Stimulated activated CD8-positive, alpha-beta memory T cell treated with anti-CD3 and anti-CD28 coated beads, Interleukin-4, amount 100 ng/mL, for 4 hours (primary cell): ENCODE measurements at places on chromosomes 12 and 14.

DNA sequence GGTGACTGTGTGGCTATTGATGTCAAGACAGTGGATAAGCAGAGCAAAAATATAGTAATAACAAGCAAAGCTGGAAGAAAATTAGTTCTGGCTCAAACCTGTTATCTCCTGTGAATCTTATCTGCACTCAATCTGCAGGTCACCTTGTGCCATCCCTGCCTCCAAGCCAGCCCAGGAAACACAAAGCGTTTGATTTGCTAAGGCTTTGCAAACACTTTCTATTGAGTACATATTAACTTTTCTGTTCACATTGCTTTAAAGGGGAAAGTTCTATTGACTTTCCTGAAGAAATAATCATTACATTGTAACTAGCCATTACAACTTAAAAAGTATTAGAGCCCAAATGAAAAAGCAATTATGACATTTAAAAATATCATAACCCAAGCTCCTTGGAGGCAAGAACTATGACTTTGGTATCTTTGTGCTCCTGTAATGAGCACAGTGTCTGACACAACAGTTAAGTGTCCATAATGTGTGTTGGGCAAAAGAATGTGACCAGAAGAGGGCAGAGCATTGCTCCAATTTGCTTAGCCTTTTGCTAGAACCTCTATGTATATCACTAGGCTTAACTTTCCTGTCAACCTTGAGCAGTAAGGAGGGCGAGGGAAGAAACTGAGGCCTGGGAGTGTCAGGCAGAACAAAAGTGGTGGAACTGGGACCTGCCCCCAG, 24.7 kb downstream of the SERPINA3 start:
- no peak for DNase-seq

GRCh38 chr14:104390221-104390931, 189.2 kb upstream of the C14orf180 start:
- DNase-seq = no peak

- no peak for DNase-seq
Measured at GRCh38 chr12:110421701-110422100, 18.2 kb upstream of the ANAPC7 start.

DNA sequence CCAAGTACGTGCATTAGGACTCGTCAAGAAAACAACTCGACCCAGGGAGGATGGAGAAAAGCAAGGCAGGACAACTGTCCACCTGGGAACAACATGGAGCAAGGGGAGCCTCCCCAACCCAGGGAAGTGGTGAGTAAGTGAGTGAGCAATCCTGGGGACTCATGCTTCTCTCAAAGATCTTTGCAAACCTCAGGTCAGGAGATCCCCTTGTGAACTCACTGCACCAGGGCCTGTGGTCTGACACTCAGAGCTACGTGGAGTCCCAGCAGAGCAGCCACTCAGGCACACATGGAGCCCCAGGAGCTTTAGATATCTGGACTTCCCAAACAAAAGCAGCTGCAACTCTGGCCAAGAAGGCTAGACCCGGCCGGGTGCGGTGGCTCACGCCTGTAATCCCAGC, 12.2 kb upstream of the OR5AU1 start:
- DNase-seq = no peak

DNA sequence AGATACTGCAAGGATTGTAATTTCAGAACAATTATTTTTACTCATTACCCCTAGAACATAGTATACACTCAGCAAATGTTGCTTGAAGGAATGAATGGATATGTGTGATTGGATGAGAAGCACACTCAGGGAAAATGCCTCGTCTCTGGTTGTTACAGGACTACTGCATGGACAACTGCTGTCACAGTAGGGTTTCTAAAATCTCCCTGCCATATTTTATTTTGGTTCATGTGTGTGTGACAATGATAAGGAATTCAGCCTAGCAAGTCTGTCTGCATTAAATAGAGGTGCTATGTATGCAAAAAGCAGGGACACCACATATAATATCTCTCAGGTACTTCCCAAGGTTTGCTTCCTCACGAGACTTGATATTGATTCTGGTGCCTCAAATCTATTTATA, 1.4 kb downstream of the PTPRR start:
- no peak for DNase-seq

DNA sequence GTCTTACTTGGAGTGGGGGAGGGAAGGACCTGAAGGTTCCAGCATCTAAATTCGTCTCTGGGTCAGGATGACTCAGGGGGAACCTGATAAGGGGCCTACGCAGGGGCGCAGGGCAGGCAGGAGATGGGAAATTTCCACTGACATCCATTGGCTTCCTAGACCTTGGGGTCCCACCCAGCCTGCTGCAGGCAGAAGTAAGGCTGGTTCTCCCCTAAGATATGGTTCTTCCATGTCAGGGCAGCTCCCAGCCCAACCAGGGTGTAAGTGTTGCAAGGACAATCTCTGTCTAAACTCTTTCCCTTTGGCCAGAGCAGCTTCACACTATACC, 2.1 kb upstream of the NDRG2 start:
- DNase-seq = no peak

DNA sequence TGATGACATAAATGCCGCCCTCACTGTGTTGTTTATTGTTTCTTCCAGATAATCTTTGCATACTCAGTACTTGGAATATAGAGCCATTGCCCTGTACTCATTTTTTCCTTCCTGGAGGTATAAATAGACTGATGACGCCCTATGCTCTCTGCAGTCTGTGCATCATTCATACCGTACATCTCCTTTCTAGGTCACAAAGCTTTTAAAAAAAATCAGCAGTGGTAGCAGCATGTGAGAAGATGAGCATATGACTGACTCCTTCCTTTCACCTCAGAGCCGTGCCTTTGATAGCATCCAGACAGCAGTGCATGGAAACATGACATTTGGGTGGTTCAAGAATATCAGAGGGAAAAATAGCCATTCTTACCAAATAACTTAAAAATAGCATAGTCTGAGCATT, 77.3 kb downstream of the PDE3A start:
- DNase-seq = no peak

DNA sequence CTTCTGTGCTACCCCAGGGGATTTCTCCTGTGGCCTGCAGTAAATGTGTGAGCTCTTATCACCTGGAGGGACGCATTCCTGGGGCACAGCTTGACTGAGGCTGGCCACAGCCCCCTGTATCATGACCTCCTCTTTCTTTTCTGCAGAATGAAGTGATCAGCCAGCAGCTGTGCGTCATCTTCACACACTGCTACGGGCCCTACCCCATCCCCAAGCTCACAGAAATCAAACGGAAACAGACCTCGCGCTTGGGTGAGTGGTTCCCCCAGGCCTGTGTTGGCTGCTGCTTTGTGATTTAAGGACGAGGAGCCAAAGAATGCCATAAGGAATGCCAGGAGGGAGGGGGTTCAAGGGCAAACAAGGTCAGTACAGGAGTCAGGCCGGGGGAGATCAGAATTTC, 50.5 kb upstream of the PWP1 start:
- DNase-seq = no peak

DNA sequence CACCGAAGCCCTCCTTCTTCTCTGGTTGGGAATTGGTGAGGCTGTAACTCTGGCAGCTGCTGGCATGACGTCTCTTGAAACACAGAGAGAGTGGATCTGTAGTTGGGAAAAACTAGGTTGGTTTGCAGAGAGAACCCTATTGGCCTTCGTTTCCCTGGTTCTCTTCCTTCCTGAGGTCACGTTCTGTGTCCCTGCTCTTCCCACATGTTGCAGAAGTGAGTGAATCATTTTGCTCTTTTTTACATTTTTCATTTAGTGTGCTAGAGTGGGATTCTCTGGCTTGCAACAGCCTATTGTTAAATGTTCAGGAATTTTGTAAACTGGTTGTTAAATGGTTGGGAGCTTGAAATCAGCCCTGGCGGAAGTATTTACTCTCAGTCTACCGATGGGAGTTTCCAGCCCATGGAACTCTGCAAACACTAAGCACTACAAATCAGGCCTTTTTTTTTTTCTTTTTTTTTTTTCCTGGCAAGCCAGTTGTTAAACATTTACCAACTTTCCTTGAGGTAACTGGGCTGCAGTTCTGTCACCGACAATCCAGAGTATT, 26.8 kb upstream of the CKAP4 start:
- no peak for DNase-seq

DNA sequence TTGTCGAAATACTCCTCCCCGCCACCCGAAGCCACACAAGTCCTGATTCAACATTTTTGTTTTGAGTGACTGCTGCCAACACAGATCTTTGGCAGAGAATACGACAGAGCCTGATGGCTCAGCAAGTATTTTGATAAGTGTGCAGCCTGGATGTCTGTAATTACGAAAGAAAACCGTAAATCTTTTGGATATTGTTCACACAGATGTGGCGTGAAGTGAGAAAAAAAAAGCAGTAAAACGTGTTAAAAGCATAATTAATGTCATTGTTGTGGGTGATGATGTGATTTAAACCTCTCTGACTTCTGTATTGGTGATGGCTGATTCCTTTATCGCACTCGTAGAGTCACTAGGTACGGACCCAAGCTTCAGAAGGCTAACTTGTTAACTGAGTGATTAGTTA, 98.7 kb downstream of the PHETA1 start:
- no peak for DNase-seq

GRCh38 chr14:60116181-60116580, 24.5 kb downstream of the PCNX4 start:
- no peak for DNase-seq

DNA sequence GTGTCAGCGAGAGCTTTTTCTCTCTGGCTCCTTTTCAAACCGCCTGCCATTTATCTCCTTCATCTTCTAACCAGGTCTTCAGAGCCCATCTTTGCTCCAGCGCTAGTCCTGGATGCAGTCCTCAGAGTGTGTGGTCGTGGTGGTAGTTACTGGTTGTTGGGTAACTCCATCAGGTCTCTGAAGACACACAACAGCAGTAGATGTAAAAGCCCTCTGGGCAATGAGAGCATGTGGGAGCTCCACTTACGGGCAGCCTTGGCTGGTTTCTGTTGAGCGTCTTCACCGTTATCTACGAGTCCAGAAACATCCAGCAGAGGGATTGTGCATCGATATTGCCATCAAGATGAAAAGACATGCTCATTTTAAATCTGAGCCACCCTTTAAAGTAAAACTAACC, 61.2 kb downstream of the FBXL14 start:
- no peak for DNase-seq

DNA sequence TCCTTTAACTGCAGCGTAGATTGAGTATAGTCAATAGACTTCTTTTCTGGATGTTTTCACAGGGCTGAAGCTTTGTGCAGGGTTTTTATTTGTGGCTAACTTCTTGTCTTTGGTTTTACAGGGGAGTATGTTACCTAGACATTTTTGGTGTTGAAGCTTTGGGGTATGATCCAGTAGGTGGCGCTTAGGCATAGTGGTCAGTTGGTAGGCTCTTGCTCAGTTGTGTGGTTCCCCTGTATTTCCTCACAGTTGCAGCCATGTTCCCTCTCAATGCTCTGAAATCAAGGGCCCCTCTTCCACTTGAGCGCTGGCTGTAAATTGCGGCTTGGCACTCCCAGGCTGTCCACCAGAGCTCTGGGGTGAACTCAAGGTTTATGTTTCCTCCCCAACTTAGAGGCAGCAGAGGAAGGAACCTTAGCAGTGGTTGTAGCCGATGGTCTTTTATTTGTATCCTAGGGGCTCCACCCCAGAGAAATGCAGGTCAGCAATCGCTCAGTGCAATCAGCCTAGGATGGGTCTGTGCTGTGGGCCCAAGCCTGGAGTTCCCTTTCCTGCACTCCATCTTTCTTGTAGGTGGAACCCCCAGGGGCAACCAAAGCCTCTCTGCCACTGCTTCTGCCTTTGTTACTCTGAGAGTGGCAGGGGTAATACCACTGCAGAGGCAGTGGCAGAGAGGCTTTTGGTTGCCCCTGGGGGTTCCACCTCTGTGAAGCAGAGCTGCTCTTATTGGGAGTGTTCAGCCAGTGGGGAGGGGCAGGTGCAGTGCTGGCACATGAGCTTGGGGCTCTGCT, 55.1 kb downstream of the CMAS start:
- no peak for DNase-seq

DNA sequence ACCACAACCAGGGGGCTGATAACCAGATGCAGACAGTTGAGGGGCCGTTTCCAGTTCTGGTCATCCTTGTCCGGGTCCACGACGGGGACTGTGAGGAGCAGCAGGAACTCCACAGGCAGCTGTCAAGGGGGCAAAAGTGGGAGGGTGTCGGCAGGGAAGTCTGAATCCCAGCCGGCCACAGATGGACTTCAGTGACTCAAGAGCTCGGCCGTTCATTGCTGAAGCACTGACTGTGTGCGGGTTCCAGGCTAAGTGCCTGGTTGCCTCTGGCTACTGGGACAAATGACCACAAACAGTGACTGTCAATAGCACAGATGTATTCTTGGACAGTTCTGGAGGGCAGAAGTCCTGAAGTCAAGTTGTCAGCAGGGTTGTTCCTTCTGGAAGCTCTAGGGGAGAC, 19.6 kb downstream of the SLC8B1 start:
- DNase-seq = no peak

DNA sequence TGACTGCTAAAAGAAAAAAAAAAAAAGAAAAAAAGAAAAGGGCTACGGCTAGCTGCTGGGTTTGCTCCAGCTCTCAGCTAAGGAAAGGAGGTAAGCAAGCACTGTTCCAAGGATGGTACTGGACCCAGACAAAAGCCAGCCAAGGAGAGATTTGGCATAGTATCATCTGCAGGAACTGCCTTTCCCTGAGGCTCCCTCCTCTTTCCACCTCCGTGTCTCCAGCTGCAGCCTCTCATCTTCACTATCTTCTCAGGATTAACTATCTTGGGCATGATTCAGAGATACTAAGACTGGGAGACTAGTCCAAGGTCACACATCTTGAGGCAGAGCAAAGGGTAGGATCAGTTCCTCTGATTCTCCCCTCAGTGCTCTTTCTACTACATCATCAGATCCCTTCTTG, 6.0 kb downstream of the KITLG start:
- DNase-seq = no peak

GRCh38 chr14:21015312-21015711, 9.5 kb downstream of the NDRG2 start:
- DNase-seq = no peak

- no peak for DNase-seq
Measured at GRCh38 chr12:49937639-49938300, 12.8 kb upstream of the AQP2 start.

DNA sequence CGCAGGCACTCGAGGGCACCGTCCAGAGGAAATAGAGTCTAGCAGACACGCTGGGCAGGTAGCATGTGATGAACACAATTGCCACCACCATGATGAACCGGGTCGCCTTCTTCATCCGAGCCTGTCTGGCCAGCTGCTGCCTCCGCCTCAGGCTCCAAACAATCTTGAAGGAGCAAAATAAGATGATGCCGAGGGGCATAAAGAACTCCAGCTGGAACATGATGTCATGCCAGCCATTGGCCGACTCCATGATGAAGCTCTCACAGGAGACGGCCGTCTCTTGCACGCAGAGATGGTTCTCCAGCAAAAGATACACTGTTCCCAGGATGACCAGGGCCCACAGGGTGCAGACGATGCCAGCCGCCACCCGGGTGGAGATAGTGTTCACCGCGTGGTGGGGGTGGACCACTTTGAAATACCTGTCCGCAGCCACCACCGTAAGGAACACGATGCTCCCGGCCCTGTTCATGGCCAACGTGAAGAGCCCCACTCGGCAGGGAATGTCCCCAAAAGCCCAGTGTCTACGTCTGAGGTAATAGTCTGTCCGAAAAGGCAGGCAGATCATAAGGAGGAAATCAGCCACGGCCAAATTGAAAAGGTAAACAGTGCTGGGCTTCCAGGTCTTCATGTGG, 945 bp downstream of the HCAR1 start:
- no peak for DNase-seq

GRCh38 chr12:127819056-127819455, 447.9 kb upstream of the TMEM132C start:
- DNase-seq = no peak
